Muscle of arm (tissue), 14 donors: ENCODE measurements at places on chromosomes 1 and 21. TPM values are rescaled to one million over a fixed set of nuclear protein-coding genes. Genes with fewer than 3 reads are reported as not detected.

Gene TSSK3
- polyA plus RNA-seq: not detected

Gene SLC26A9
- not detected for polyA plus RNA-seq

Gene SIPA1L2
- polyA plus RNA-seq: 38.2 TPM

Gene ERICH3
- polyA plus RNA-seq: 0.22 TPM

Gene LIPI
- 0.18 TPM for polyA plus RNA-seq

Gene RXFP4
- polyA plus RNA-seq: 0.12 TPM

Gene NTMT2
- polyA plus RNA-seq: 0.40 TPM

Gene B3GALT2
- polyA plus RNA-seq: 20.2 TPM

Gene SLC6A9
- polyA plus RNA-seq: 2.5 TPM

Gene SDF4
- polyA plus RNA-seq: not detected

DNA sequence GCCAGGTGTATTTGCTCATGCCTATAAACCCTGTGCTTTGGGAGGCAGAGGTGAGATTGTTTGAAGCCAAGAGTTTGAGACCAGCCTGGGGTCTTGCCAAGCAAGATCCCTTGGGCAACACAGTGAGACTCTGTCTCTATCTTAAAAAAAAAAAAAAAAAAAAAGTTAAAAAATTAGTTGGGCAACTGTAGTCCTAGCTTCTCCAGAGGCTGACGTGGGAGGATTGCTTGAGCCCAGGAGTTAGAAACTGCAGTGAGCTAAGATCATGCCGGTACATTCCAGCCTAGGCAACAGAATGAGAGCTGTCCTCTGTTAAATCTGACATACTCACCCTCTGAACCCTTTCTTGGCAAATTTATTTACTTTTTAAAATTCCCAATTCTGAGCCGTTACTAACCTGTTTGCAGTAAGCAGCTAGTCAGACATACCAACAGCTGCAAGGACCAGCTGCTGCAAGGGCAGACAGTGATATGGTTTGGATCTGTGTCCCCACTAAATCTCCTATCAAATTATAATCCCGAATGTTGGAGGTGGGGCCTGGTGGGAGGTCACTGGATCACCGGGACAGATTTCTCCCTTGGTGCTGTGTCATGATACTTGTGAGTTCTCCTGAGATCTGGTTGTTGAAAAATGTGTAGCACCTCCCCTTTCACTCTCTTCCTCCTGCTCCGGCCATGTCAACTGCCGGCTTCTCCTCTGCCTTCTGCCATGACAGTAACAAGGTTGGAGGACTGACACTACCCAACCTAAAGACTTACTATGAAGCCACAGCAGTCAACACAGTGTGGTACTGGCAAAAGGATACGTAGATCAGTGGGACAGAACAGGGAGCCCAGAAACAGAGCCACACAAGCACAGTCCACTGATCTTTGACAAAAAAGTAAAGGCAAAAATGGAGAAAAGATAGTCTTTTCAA lies 10.6 kb downstream of the PARP1 start:
- DNase-seq: no peak

DNA sequence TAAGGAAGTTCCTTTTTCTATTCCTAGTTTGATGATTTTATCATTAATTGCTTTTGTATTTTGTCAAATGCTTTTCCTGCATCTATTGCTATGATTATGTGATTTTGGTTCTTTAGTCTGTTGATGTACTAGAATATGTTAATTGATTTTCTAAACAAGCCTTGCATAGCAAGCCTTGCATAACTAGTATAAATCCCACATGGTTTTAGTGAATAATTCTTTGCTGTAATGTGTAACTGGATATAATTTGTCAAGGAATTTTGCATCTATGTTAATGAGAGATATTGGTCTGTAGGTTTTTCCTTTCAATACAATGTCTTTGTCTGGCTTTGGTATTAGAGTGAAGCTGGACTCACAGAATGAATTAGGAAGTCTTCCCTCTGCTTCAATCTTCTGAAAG lies 460.2 kb downstream of the LTN1 start:
- no peak for DNase-seq

GRCh38 chr1:1564268-1564667 lies 10.4 kb downstream of the SSU72 start:
- DNase-seq: no peak

DNA sequence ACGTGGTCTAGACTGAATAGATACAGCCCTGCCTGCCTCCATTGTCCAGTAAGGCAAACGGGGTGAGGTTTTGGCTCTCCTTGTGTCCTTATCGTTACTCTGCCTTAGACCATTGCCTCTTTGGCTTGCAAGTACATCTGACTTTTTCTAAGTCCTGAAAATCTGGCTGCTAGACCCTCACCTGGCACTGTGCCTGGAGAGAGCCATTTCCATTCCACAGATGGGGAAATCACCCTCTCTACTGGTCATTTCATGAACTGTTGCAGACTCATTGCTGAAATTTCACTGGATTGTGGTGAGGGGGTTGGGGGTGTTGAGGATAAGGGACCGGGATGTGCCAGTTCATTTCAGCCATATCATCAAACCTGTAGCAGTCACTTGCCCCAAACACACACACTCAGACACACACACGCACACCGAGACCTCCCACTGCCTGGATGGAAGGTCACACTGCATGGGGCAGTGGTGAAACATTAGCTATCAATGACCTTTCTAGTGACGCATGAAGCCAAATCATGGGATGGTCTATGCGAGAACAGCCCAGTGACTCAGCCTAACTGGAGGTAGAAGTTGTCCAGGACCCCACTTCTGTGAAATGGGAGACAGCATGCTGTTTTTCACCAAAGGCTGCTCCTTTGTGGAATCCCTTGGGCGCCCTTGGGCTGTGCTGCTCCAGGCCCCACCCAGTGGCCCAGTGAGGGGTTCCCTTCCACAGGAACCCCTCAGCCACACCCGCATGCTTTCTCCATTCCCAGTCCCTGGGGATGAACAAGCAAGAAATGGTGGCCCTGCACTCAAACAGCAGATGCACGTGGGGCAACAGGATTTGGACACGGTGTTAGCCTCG lies 34.9 kb upstream of the VASH2 start:
- DNase-seq: peak; percentile 91

DNA sequence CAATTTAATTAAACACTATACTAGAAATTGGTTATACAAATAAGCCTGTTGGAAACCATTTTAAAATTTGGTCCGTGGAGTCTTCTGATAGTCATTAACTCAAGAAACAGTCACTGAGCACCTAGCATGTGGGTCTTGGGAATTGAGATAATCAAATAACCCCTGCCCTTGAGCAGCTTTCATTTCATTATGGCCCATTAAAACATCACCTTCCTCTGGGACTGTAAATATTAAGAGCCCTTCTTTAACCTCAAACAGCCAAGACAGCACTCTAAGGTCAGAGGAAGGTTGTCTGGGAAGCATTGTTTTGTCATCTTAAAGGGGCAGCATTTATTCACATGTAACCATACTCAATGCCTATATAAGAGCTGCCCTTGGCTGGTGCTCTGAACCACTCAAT lies 610.3 kb upstream of the USP24 start:
- no peak for DNase-seq

- DNase-seq: no peak
These were observed 39.4 kb downstream of the ABCG1 start for GRCh38 chr21:42258150-42258884.

- peak; percentile 22 for DNase-seq
These were observed 57.8 kb downstream of the ZNF281 start for GRCh38 chr1:200351826-200352549.

- no peak for DNase-seq
These were observed 271.7 kb downstream of the NPHP4 start for GRCh38 chr1:5720484-5720883.

DNA sequence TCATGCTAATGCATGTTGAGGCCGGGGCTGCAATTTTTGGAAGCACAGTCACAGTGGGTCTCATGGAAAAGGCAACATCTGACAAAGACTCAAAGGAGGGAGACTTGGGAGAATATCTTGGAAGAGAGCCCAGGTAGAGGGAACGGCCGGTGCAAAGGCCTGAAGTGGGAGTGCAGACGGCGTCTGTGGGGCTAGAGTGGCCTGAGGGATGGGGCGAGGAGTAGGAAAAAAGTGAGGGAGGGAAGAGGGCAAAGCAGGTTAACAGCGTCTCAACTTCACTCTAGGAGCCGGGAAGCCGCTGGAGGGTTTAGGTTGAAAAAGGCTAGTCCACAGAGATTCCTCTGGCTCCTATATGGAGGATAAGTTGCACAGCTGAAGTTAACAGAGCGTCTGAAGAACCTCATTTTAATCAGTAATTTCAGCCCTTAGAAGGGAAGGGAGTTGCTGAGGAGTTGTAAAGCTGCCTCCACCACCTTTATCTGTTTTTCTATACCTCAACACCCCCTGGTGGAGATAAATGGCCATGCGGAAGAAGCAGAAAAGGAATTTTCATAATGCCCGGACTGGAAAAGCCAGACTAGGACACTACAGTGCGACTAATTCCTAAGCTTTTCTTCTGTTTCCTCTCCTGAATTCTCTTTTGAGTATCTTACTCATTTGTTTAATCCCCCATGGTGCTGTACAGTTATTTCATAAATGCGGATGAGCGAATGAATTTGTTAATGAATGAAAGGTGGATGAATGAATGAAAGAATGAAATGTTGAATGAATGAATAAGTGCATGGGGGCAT lies 78.7 kb upstream of the ZNF281 start:
- peak; percentile 68 for DNase-seq

- peak; percentile 80 for DNase-seq
These were observed 9.5 kb upstream of the PADI3 start for GRCh38 chr1:17239420-17239819.

GRCh38 chr1:177937931-177938330 lies 31.9 kb downstream of the SEC16B start:
- no peak for DNase-seq

DNA sequence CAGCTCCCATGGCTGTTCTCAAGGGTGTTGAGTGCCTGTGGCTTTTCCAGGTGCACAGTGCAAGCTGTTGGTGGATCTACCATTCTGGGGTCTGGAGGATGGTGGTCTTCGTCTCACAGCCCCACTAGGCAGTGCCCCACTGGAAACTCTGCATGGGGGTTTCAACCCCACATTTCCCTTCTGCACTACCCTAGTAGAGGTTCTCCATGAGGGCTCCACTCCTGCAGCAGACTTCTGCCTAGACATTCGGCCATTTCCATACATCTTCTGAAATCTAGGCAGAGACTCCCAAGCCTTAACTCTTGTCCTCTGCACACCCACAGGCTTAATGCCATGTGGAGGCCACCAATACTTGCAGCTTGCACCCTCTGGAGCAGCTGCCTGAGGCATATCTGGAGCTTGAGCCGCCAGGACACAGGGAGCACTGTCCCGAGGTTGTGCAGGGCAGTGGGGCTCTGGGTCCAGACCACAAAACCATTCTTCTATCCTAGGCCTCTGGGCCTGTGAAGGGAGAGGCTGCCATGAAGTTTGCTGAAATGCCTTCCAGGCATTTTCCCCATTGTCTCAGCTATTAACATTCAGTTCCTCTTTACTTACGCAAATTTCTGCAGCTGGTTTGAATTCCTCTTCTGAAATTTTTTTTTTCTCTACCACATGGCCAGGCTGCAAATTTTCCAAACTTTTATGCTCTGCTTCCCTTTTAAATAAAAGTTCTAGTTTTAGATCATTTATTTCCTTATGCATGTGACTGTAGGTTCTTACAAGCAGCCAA lies 8.8 kb upstream of the CAPN8 start:
- DNase-seq: no peak

- DNase-seq: no peak
These were observed 81.1 kb upstream of the CNTN2 start for GRCh38 chr1:204961765-204962419.

DNA sequence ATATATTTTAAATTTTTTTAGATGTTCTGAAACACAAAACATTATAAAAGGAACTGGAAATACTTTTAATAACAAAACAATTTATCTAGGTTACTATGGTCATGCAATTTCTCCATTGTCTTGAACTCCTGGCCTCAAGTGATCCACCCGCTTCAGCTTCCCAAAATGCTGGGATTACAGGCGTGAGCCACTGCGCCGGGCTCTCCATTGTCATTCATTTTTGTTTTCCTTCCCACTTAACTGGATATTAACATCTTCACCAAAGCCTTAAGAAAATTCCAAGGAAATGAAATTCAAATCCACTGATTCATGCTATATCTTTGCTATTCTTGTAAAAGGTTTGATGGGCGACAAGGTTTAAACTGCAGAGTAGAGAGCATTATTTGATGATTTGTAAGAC lies 279.5 kb upstream of the PKN2 start:
- no peak for DNase-seq

DNA sequence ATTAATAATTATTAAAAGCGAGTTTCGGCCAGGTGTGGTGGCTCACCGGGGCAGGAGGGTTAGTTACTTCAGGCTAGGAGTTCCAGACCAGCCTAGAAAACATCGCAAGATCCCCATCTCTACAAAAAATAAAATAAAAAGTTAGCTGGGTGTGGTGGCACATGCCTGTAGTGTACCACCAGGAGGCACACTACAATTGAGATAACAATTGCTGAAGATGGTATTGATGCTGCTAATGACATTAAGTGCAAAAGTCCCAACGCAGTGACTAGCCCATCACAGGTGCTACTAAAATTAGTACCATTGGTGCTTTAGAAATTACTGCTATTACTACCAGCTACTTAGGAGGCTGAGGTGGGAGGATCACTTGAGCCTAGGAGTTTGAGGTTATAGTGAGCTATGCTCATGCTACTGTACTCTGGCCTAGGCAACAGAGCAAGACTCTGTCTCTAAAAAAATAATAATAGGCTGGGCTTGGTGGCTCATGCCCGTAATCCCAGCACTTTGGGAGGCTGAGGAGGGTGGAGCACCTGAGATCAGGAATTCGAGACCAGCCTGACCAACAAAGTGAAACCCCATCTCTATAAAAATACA lies 156.6 kb downstream of the GREM2 start:
- no peak for DNase-seq

DNA sequence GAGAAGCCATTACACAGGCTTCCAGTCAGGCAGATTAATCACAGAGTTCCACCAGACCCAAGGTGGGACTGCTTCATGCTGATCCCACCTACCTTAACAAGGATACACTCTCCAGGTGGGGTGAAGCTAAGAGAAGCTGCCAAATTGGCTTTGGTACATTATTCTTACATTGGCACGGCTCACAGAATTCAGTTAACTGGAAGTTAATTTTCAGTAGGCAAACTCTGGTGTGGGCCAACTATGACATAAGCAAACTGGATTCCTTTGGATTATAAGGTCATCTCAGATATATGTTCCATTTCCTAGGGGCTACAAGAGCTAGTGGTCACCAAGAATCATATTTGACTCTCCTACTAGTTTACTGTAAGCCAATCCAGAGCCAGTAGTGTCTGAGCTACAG lies 448.8 kb upstream of the BEND5 start:
- DNase-seq: no peak

DNA sequence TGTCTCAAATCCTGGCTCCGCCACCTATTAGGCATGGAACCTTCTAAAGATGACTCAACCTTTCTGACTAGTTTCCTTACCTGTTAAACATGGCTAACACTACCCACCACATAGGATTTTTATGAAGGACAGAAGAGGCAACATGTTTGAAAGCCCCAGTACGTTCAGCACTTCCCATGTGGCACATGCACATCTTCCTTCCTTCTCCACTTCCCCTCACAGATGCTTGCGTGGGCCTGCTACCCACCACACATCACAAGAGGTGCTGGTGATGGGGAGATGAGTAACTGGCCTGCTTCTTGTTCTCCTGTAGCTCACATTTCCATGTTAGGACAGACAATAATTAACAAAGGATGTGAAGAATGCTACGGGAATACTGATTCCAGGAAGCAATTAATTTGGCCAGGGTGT lies 7.1 kb downstream of the ZBTB21 start:
- DNase-seq: no peak
